Natural killer cell treated with Interleukin-12 subunit alpha and Interleukin-12 subunit beta and Interleukin-15 and Interleukin-18, amount 100 ng/mL, for 72 hours (primary cell): ENCODE measurements at places on chromosomes 7 and 10. TPM values are rescaled to one million over a fixed set of nuclear protein-coding genes. Genes with fewer than 3 reads are reported as not detected.
A peak's percentile ranks its signal among the peaks of the same experiment; 100 is the strongest.

DNA sequence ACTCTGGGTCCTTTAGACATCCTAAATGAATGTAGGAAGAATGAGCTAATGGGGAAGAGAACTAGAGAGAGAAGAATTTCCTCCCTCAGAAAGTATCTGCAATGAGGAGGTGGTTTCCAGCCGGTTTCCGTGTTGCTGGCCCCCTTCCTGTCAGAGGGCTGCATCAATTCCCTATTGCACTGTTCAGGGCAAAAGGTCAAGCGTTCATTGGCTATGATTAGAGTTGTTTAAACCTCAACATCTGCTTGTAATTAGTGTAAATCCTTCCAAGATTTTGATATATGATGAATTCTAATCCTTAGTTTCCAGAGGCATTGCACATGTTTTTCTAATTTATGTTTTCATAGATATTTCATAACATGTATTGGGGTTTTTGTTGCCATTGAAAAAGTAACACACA is 107.3 kb upstream of the SGCE start:
- no peak overlapping the region for H3K27ac ChIP-seq
- no peaks in the 10 kb centered on the region for H3K36me3 ChIP-seq

- H3K4me3 ChIP-seq, result no peak overlapping the region
- no peak for DNase-seq
- H3K4me1 ChIP-seq, result peaks cover 45% of the 10 kb centered on the region
- no peaks in the 10 kb centered on the region for H3K36me3 ChIP-seq
Measured at GRCh38 chr10:50607356-50607925, 16.3 kb downstream of the SGMS1 start.

Gene CNTNAP2
- not detected for total RNA-seq

- DNase-seq, result no peak
- no peak overlapping the region for H3K4me3 ChIP-seq
- H3K4me1 ChIP-seq, result no peaks in the 10 kb centered on the region
- no peak overlapping the region for H3K27ac ChIP-seq
- H3K36me3 ChIP-seq, result no peaks in the 10 kb centered on the region
- peaks cover 5% of the 10 kb centered on the region for H3K27me3 ChIP-seq
Measured at GRCh38 chr10:118151461-118151860, 104.7 kb upstream of the RAB11FIP2 start.

DNA sequence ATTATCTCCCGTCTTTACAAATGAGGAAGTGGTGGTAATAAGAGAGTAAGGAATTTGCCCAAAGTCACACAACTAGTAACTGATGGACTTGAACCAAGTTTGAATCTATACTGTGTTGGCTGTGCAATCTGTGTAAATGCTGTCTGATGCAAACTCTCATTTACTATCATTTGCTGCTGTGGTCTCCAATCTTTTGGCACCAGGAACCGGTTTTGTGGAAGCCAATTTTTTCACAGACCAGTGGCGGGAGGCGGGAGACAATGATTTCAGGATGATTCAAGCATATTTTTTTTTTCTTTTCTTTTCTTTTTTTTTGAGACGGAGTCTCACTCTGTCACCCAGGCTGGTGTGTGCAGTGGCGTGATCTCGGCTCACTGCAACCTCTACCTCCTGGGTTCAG is 450.0 kb upstream of the FZD8 start:
- no peaks in the 10 kb centered on the region for H3K27me3 ChIP-seq
- H3K36me3 ChIP-seq, result no peaks in the 10 kb centered on the region
- no peaks in the 10 kb centered on the region for H3K4me1 ChIP-seq
- DNase-seq, result no peak

DNA sequence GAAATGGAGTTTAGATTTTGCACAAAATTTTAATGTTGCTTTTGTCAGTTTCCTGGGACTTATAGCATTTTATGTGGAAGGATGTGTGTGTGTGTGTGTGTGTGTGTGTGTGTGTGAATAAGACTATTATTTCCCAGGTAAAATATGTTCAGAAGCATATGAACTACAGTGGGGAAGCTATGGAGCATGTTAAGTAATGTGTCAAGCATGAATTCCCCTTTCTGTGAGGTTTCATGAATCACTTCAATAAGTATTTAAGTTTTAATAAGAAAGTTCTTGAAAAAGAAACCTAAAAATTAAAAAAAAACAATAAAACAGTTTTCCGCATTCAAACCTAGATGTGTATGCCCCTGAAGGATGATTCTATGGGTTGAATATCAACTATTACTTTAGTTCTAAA is 693 bp downstream of the CREB5 start:
- H3K4me1 ChIP-seq, result peaks cover 22% of the 10 kb centered on the region
- H3K27me3 ChIP-seq, result peaks cover 80% of the 10 kb centered on the region
- H3K36me3 ChIP-seq, result peaks cover 5% of the 10 kb centered on the region
- H3K27ac ChIP-seq, result no peak overlapping the region
- DNase-seq, result no peak
- H3K4me3 ChIP-seq, result no peak overlapping the region

DNA sequence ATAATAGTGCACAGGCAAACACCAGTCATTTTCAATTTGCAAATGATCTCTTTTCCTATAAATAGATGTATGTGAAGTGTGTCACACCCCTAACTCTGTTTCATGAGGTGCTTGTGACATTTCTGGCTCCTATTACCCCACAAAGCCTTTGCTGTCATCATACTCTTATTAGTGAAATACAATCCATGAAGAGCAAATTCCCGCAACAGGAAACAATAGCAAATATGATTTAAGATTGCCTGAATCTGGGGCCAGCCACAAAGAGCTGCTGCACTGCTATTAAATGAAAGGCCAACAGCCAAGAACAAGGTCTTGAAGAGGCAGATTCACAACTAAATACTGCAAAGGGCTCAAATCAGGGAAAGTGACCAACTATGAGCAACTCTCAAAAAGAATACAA is 96.3 kb upstream of the CAV2 start:
- no peak overlapping the region for H3K4me3 ChIP-seq
- H3K27ac ChIP-seq, result no peak overlapping the region
- no peaks in the 10 kb centered on the region for H3K4me1 ChIP-seq
- H3K36me3 ChIP-seq, result no peaks in the 10 kb centered on the region

DNA sequence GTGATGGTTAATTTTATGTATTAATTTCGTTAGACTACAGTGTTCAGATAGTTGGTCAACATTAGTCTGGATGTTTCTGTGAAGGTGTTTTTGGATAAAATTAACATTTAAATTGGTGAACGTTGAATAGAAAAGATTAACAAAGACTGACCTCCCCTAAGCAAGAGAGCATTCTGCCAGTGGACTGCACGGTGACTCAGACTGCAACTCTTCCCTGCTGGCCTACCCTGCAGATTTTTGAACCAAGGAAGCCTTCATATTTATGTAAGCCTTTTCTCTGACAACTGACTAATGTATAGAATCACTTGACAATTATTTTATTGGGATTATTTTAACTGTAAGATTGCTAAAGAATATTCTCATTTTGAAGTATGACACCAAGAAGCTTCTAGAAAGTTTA is 7.9 kb upstream of the ZNF248 start:
- no peaks in the 10 kb centered on the region for H3K36me3 ChIP-seq
- H3K4me1 ChIP-seq, result no peaks in the 10 kb centered on the region
- peaks cover 3% of the 10 kb centered on the region for H3K27me3 ChIP-seq
- H3K27ac ChIP-seq, result no peak overlapping the region

Gene ACTL6B
- not detected for total RNA-seq

Gene ZNF425
- total RNA-seq, result 0.39 TPM

- peaks cover 9% of the 10 kb centered on the region for H3K4me1 ChIP-seq
- no peaks in the 10 kb centered on the region for H3K27me3 ChIP-seq
- no peak overlapping the region for H3K4me3 ChIP-seq
- H3K36me3 ChIP-seq, result peaks cover 9% of the 10 kb centered on the region
- H3K27ac ChIP-seq, result no peak overlapping the region
Measured at GRCh38 chr7:133290041-133290440, 37.2 kb downstream of the EXOC4 start.

Gene PRLHR
- not detected for total RNA-seq

DNA sequence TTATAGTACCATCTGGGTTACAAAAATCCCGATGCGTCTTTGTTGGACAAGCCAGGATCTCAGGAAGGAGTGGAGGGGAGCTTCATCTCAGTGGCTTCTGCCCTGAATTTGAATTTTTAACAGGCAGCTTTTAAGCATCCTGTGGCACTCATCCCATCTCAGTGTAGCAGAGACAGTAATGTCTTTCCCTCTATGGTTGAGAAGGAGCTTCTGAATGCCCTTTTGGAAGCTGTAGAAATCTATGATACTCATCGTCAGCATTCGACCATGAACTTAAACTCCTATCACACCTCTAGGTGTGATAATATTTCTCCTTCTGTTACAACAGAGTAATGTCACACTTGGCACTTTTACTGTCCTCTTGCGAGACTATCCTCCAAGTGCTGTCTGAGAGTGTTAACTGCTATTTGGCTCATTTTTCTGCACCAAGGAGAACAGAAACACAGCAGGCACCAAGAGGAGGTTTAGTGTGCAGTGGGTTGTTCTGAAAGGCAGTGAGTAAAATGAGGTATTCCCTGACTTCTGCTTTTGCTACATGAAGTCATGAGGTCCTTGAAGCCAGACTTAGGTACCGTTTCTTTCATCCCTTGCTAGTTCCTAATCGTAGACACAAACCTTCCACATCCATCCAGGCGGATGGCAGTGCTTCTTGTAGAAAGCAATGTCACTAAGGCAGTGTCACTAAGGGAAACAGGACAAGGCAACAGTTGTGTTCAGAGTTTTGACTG is 177.4 kb downstream of the CELF2 start:
- peak overlapping the region; percentile 74 for H3K4me3 ChIP-seq
- peaks cover 51% of the 10 kb centered on the region for H3K36me3 ChIP-seq
- no peak for DNase-seq
- no peak overlapping the region for H3K27ac ChIP-seq

- no peaks in the 10 kb centered on the region for H3K27me3 ChIP-seq
- no peak overlapping the region for H3K27ac ChIP-seq
- H3K36me3 ChIP-seq, result peaks cover 49% of the 10 kb centered on the region
- no peak overlapping the region for H3K4me3 ChIP-seq
- no peak for DNase-seq
Measured at GRCh38 chr10:102157224-102157623, 5.0 kb downstream of the NOLC1 start.

Gene SFXN4
- 48.0 TPM for total RNA-seq

GRCh38 chr7:124843336-124843735 is 77.7 kb upstream of the GPR37 start:
- H3K4me3 ChIP-seq, result no peak overlapping the region
- no peaks in the 10 kb centered on the region for H3K36me3 ChIP-seq
- peaks cover 4% of the 10 kb centered on the region for H3K4me1 ChIP-seq
- no peak for DNase-seq
- H3K27me3 ChIP-seq, result no peaks in the 10 kb centered on the region

Gene RPEL1
- not detected for total RNA-seq

- H3K36me3 ChIP-seq, result no peaks in the 10 kb centered on the region
- H3K4me3 ChIP-seq, result peak overlapping the region; percentile 68
- H3K4me1 ChIP-seq, result peaks cover 24% of the 10 kb centered on the region
- H3K27me3 ChIP-seq, result no peaks in the 10 kb centered on the region
- H3K27ac ChIP-seq, result peak overlapping the region; percentile 91
Measured at GRCh38 chr10:4013651-4014121, 228.7 kb upstream of the KLF6 start.

Gene ANKRD22
- 0.73 TPM for total RNA-seq

DNA sequence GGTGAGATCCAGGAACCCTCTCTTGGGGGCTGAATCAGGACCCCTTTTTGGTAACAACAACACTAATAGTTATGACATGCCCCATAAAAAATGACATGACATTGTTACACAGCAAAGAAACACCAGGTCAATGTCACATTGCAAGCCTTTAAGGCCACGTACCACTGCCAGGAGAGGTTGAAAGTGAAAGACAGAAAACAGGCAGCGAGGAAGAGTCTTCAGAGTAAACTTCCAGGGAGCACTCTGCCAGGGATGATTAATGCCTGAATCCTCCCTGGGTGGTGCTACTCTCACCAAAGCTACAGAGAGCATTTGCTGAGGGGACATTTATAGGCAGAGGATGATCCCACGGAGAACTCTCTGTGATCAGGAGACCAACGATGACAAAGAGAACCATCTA is 551.6 kb downstream of the CALN1 start:
- no peak overlapping the region for H3K4me3 ChIP-seq
- no peaks in the 10 kb centered on the region for H3K4me1 ChIP-seq
- no peak for DNase-seq
- H3K27ac ChIP-seq, result no peak overlapping the region

Gene MEIG1
- total RNA-seq, result not detected

Gene TAS2R5
- 0.83 TPM for total RNA-seq

- no peak for DNase-seq
- no peak overlapping the region for H3K27ac ChIP-seq
- H3K4me3 ChIP-seq, result no peak overlapping the region
- peaks cover 7% of the 10 kb centered on the region for H3K27me3 ChIP-seq
- H3K4me1 ChIP-seq, result no peaks in the 10 kb centered on the region
Measured at GRCh38 chr10:133027482-133027881, 60.2 kb upstream of the ADGRA1 start.

Gene PSD
- total RNA-seq, result 7.6 TPM

DNA sequence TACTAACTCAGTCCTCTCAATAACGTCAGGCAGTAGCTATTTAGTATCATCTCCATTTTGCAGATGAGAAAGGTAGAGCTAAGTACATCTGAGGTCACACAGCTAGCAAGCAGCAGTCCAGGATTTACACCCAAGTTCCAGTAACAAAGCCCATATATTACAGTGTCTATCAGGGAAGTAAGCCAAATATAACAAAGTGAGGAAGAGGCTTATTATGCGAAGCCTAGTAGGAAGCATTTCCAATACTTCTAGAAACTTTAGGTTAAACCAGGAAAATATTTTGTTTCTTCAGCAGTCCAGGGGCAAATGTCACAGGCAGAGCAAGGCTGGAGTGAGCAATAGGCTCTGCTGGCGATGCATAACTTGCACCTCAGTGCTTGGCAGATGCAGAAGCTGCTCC is 53.9 kb downstream of the NOC3L start:
- no peak overlapping the region for H3K4me3 ChIP-seq
- no peaks in the 10 kb centered on the region for H3K4me1 ChIP-seq
- no peak for DNase-seq
- no peaks in the 10 kb centered on the region for H3K36me3 ChIP-seq
- H3K27ac ChIP-seq, result no peak overlapping the region
